ENCODE measurements at places on chromosomes 16 and 17.

- DNase-seq: no peak
Observed at GRCh38 chr17:55811536-55811935, 60.7 kb downstream of the PCTP start.

- no peak for DNase-seq
Observed at GRCh38 chr16:58265480-58266052, 29.3 kb downstream of the PRSS54 start.

DNA sequence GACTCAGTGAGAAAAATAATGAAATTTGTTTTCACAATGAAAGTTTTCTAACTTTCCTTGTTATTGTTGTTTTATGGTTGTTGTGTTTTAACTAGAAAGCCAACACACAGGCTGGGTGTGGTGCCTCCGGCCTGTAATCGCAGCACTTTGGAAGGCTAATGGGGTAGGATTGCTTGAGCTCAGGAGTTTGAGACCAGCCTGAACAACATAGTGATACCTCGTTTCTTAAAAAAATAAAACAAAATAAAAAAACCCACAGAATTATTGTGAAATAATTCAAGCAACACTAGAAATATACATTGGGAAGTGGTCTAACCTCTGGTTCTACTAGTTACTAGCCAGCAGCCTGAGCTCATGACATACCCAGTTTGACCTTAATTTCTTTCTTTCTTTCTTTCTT, 630 bp downstream of the MILR1 start:
- no peak for DNase-seq

- no peak for DNase-seq
Observed at GRCh38 chr17:67990909-67991308, 5.4 kb downstream of the C17orf58 start.

GRCh38 chr17:38730526-38731379, 612 bp downstream of the CISD3 start:
- no peak for DNase-seq

DNA sequence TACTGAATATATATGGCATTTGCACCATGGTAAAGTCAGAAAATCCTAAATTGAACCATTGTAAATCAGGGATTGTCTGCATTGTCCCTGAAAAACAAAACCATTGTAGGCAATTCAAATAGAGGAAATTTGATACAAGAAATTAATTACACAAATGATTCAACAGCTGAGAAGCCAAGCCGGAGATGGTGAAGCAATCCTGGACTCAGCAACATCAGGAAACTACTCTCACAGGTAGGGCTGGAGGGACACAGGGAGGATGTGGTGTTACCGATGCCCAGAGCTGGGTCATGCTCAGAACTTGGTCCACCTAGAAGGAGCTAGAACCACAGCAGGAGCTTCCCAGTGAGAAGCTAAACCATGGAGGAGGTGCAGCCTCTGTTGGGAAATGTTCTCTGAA, 18.5 kb upstream of the SCNN1B start:
- DNase-seq: no peak

- DNase-seq: no peak
Observed at GRCh38 chr17:4178651-4179050, 35.7 kb downstream of the CYB5D2 start.

GRCh38 chr16:1189455-1189854, 35.6 kb downstream of the TPSG1 start:
- DNase-seq: no peak

DNA sequence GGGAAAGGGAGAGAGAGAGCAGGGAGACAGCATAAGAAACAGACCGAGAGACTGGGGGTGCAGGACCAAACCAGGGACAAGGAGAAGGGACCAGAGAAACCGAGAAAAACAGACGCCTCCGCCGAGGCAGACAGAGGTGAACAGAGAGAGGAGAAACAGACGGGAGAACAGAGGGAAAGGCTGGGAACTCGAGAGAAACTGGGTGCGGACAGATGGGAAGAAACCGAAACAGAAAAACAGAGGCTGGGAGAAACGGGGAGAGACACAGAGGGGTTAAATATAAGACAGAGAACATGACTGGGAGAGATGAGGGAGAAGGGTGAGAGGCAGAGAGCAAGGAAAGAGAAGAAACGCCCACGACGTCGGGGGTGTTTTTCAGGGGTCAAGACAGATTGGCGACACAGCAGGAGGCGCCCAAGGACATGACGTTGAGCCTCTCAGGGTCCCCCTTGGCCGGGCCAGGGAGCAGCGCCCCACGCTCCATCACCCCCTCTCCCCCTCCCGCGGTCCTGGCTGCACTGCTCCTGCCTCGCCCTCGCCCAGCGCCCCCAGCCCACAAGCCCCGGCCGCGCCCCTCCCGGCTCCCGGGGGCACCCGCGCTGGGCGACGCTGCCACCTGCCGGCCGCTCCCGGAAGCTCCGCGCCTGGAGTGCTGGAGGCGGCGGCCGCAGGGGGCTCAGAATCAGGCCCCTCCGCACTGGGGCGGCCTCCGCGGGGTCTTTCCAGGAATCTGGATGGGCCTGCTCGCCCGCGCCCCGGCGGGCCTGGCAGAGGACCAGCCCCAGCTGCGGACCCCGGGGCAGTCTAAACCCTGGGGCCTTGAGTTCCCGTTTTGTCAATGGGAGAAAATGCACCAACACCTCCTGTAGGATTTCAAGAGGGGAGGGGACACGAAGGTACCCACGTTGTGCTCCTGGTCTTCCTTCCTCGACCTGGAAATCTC, 1.3 kb upstream of the TMEM92 start:
- DNase-seq: no peak

DNA sequence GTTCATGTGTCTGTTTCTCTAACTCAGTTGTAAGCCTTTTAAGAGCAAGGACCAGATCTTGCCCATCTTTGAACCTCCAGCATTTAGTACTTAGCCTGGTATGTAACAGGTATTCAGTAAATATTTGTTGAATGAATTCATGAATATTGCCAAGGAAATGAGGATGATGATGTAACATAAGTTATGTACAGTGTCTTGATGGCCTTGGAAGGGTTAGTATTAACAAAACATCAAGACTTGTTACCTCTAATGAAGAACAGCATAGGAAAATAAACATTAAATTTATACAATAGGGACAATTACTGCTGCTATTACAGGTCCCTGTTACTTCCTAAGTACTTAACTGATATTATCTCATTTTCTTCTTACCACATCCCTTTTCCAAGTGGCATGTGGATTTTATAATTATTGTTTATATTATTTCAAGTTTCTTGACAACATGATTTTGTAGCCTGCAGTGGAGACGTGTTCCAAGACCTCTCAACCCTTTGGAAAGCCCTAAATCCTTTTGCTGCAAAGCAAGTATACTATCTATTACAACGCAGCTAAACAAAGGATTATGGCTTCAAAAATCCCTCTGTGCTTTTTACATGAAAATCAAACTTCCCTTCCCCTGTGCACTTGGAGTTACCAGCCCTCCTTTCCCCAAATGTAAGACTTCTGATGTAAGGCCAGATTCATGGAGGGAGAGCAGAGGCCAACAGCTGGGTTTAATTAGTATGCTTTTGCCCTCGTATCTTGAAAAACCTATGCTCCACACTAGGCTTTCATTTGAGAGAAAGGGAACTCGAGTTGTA, 77.4 kb upstream of the SMIM36 start:
- DNase-seq: no peak

GRCh38 chr16:78392585-78393195, 293.2 kb downstream of the WWOX start:
- DNase-seq: no peak

DNA sequence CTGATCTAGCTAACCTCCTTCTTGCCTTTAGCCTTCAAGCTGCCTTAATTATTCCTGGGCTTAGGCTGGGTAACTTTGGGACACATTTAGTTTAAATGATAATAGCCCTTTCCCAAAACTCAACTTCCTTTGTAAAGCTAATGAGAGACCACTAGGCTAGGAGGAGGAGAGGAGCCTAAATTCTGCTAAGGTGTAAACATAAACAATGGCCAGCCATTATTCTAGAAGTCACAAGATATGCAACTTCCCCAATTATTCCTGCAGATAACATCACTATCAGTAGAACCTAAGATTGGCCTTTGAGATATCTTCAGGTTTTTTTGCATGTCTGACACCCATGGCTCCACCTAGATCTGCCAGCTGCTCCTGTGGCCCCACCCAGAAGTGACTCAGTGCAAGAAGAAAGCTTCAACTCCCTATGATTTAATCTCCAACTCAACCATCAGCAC, 131.2 kb upstream of the FAM20A start:
- DNase-seq: no peak

DNA sequence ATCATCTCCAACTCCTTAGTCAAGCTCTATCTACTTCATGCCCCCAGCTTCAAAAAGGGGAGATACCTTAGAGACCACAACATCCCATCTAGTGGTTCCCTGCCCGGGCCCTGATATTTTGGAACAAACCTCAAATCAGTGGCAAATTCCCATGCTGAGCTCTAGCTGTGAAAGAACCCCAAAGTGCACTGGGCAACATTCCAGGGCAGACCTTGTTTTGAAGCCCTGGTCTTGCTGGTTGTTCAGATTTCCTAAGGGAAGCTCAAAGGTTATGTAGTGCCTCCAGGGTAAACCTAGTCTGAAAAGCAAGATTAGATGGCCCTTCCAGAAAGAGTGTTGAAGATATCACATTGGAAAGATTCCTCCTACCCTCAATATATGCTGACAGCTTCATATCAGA, 16.3 kb downstream of the FAM117A start:
- DNase-seq: no peak

- no peak for DNase-seq
Observed at GRCh38 chr16:29784901-29785500, 5.5 kb upstream of the KIF22 start.

DNA sequence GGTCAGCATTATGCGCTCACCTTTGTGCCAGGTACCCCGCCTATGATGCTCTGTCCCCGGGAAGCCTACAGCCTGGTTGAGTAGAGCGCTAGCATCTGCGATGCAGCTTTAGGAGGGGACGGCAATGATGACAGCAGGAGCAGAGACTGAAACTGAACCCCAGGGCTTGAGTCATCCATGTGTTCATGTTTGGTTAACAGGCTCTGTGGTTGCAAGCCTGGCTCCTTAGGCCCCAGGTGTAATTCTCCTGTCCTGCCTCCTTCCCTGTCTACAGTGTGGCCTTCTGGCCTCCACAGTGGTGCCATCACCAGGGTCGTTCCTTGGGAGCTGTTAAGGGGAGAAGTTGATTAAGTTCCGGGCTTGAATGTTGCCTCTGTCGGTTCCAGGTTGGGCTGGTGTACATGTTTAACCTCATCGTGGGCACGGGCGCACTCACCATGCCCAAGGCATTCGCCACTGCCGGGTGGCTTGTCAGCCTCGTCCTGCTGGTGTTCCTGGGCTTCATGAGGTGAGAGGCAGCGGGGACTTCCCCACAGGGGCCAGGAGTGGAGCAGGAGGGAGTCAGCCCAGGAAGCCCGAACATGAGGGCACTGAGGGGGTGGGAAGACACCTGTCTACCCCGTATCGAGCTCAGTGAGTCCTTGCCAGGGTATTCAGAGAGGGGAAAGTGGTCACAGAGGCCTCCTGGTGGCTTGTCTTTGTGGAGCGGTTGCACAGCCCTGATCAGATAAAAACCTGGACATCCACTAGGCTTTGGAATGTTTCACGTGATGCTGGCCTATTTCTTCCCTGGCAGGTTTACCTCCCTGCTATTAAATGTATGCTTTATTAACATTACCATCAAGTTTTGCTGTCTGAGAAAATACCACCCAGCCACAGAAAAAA, 9.2 kb upstream of the NAT9 start:
- no peak for DNase-seq

DNA sequence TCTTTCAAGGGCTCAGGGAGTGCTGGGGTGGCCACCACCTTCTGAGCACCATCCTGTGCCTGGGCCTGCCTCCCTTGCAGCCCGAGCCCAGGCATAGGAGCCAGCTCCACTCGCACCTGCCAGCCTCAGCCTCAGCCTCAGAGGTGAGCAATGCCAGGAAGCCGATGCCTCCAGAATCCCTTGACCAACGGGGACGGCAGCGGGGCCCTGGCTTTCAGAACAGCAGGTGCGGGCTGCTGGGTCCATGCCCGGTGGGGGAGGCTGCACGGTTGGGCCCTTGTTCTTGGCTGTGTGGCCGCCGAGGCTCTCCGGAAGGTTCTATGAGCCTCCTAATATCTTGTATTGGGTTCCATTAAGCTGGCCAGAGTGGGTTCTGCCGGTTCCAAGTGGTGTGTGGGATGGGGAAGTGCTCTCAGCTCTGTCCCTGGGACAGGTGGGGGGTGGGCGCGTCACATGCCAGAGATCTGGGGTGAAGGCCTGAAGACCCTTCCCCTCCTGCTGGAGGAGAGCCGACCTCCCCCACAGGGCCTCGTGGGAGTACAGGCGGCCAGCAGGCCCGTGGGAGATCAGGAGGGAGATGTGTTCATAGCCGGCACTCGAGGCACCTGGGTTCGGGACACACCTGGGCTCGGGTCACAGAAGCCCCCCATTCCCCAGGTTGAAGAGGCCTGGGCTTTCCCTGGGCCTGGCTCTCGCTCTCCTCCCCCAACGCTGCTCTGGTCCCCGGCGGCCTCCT, 27.0 kb downstream of the NPTX1 start:
- no peak for DNase-seq

GRCh38 chr16:1863681-1864460, 8.1 kb downstream of the MEIOB start:
- DNase-seq: no peak

DNA sequence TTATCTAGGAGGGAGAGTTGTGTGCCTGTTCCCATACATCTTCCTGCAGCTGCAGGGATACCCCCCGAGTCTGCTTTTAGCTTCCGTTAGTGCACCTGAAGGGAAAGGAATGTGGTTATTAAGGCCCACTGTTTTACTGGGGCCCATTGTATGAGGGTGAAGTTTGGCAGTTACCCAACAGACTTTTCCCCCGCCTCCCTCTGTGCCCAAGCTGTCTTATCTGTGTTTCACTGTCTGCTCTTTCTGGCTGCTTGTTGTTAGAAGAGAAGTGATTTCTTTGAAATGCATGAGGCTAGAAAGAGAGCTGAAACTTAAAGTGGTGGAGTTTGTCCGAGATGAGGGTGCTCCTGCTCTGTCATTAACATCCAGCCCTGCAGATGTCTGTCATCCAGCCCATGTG, 7.4 kb upstream of the OR1A2 start:
- no peak for DNase-seq

GRCh38 chr17:75319904-75320691, 30.9 kb upstream of the SLC25A19 start:
- no peak for DNase-seq

GRCh38 chr16:73058616-73059409, 10.9 kb upstream of the ZFHX3 start:
- DNase-seq: no peak

DNA sequence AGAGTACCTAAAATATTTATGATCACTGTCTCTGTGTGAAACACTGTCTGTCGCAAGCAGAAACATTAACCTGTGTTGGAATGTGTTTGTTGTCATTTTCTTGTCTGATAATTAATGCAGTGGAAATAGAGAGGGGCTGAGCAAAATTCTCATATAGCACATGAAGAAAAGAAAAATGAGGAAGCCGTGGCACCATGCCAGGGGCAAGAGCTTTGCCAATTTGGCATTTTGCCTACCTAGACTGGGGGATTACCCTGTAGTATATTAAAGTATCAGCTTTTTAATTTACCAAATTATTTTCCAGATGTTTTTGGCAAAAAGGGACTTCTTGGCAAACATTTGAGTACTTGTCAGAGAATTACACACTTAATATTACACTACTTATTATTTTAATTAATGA, 1326.6 kb upstream of the GOT2 start:
- no peak for DNase-seq

Data from stimulated activated CD4-positive, alpha-beta T cell treated with anti-CD3 and anti-CD28 coated beads, Interleukin-1b, Interleukin-23, amount 100 ng/mL, for 1 hour (primary cell).